ENCODE measurements at places on chromosomes 7 and 10.

- DNase-seq = peak; percentile 50
Measured at GRCh38 chr7:155377838-155378579, 79.9 kb upstream of the EN2 start.

DNA sequence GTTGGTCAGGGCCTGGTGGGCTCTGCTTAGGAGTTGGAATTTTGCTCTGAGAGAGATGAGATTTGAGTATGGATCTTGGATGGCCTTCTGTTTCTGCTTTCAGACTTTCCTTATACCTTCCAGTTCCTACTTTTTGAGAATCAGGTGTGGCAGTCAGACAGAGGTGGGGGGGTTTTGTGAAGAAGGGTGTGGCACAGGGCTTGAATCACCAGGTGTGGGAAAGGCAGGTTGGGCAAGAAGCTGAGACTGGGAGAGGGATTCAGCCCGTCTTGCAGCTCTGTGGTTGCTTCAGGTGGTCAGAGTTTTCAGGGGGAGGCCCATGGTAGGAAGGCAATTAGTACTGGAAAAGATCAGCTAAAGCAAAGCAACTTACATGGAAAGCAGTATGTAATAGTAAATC, 340.2 kb downstream of the LRMDA start:
- DNase-seq = no peak

- DNase-seq = peak; percentile 40
Measured at GRCh38 chr10:7481368-7481765, 70.5 kb upstream of the SFMBT2 start.

GRCh38 chr10:110850099-110850498, 21.6 kb upstream of the PDCD4 start:
- DNase-seq = no peak

DNA sequence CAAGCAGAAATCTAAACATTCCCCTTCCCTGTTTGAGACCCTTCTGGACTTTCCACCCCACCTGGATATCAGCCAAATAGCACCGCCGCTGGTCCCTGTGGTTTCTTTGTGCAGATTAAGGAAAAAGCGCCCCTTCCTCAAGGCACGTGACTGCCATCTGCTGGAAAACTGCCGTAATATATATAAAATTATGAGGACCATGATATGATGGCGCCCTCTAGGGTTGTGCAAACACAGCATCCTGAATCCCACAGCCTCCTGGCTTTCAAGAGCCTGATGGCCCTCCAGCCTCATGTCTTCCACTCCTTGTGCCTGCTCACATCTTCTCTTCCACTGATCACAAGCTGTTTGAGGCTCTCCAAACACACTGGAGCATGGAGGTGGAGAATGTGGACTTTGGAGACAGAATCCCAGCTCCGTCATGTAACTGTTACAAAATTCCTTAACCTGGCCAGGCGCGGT, 121.3 kb downstream of the MYL10 start:
- no peak for DNase-seq

DNA sequence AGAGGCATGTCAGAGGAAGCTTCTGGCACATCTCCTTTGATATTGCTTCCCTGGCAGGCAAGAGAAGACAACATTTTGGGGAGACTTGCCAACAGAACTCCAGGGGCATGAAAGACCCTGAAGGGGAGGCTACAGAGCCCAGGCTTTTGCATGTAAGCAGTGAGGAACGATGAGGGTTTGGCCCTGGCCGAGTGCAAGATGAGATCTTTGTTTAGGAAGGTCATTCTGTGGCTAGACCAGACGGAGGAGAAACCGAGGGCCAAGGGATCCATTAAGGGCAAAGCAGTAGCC, 3.8 kb downstream of the SVIL start:
- no peak for DNase-seq

DNA sequence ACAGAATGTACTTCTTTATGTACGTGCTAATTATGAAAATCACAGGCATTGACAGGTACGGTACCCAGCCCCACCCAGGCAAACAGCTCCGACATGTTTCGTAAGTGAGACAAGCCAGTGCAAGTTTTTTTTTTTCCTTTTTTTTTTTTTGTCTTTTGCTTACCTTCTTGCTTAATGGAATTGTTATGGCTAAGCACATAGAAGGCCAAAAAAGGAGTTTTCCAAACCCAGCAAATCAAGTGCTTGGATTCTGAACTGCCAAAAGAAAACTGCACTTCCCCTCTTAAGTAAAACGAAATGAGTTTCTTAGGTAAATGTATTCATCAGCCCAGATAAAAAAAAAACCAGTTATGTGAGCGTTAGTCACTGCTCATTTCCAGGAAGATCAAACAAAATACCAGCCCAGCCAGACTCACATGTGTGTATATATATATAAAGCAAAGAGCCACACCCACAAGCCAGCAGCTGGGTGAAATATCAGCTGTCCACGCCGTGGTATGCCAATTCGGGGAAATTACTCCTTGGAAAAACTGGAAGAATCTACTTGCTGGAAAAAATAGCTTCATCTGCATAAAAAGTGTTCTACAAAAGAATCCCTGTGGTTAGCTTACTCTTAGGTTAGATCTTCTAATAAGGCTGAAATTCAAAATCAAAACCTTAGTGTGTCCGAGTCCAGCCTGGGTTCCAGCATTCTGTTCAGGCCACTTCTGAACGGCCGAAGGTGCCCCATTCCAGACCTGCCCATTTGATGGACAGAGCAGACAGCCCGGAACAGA, 8.0 kb downstream of the KLF6 start:
- peak; percentile 36 for DNase-seq

- DNase-seq = peak; percentile 94
Measured at GRCh38 chr7:149771720-149772240, 1.6 kb downstream of the ZNF467 start.
